ENCODE measurements at places on chromosomes 16 and 17.

GRCh38 chr16:18942061-18942460, 15.9 kb upstream of the SMG1 start:
- no peak for DNase-seq

DNA sequence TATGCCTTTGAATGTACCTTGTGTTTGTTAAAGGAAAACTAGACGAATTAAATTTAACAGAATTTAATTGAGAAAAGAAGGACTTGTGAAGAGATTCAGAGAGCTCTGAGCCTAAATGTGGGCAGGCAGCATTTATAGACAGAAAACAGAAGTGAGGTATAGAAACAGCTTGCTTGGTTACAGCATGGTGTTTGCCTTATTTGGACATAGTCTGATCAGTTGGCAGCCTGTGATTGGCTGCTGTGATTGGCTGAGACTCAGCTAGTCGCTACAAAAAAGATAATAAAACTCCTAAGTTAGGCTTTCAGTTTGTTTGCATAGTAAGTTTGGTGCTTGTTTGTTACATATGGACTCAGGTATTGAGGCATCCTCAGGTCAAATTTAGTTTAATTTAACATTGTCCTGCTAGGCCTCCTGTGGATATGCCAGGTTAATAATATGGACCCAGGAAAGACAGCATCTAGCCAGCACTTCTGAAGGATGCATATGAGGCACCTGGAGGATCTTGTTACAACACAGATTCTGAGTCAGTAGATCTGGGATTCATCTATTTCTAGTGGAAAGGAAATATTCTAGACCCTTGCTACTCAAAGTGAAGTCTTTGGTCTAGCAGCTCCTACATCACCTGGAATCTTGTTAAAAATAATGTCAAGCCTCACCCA, 43.4 kb downstream of the SLFN5 start:
- DNase-seq, result no peak

- no peak for DNase-seq
These were observed 14.4 kb upstream of the EEF2K start for GRCh38 chr16:22191532-22192260.

- no peak for DNase-seq
These were observed 4.8 kb upstream of the ERBB2 start for GRCh38 chr17:39695089-39695474.

GRCh38 chr16:68365167-68365817, 54.5 kb downstream of the PRMT7 start:
- DNase-seq, result no peak

GRCh38 chr16:75106351-75107274, 10.0 kb downstream of the LDHD start:
- no peak for DNase-seq

GRCh38 chr17:6492892-6493674, 48.8 kb downstream of the PIMREG start:
- no peak for DNase-seq

DNA sequence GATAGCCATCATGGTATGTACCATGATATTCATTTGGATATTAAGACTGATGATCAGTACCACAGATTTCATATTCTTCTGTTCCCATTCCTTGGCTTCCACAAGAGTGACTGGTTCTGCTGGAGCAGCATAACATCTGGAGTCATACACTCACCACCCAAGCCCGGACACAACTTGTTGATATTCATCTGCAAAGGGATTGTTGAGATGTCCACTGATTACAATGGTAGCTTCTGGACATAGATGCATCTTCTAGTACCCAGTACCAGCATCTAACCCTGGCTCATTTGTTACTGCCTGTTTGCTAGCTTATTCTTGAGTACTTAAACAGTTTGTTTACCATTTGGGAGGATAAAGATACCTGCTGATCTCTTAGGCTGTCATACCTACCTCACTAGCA, 235.7 kb upstream of the AXIN2 start:
- DNase-seq, result no peak

- DNase-seq, result no peak
These were observed 15.2 kb upstream of the CA4 start for GRCh38 chr17:60134396-60135150.

DNA sequence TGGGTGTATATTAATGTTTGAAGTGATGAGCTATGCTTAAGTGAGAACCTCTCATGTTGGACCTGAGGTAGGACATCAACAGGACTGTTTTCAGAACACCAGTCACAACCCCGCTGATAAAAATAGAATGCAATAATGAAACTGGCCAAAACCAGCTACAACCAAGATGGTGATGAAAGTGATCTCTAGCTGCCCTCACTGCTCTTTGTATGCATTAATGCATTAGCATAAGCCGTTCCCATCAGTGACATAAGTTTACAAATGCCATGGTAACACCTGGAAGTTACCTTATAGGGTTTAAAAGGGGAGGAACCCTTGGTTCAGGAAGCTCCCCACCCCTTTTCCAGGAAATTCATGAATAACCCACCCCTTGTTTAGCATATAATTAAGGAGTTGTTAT, 672.5 kb upstream of the EEF2KMT start:
- DNase-seq, result no peak

DNA sequence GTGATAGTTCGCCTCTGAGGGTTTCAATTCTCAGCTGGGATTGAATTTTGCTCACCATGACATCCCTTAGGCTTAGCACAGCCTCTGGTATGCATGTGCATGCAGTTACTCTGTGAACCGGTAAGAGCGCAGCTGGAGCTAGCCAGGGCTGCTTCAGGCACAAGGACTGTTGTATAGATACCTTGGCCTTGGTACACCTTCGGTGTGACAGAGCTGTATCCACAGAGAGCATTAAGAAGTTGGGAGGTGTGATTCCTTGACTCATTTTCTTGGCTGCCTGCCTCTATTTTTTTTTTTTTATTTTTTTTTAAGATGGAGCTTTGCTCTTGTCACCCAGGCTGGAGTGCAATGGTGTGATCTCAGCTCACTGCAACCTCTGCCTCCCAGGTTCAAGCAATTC, 2.2 kb upstream of the NUTF2 start:
- DNase-seq, result no peak

GRCh38 chr17:76810956-76811355, 57.2 kb upstream of the MGAT5B start:
- DNase-seq, result no peak

All from stimulated activated CD4-positive, alpha-beta T cell treated with anti-CD3 and anti-CD28 coated beads, Interleukin-2, amount 100 ng/mL, for 48 hours (primary cell).